CD4-positive, CD25-positive, alpha-beta regulatory T cell (primary cell): ENCODE measurements at places on chromosomes 11 and 22.

DNA sequence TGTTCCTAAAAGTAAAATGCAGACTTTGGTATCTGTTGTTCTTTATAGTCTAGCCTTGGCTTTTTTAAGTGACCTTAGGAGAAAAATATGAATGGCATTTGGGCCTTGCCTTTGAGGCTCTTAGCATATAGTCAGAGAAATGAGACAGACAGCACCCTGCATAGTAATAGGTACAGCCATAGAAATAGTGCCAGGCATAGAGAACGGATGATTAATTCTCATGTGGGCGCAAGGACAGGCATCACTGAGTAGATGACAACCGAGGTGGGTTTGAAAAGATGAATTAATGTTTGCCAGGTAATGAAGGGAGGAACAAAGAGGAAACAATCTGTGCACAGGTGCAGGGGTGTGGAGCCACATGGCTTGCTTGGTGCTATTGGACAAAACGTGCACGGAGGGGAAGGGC lies 90.5 kb downstream of the BMAL1 start:
- no peak for DNase-seq

DNA sequence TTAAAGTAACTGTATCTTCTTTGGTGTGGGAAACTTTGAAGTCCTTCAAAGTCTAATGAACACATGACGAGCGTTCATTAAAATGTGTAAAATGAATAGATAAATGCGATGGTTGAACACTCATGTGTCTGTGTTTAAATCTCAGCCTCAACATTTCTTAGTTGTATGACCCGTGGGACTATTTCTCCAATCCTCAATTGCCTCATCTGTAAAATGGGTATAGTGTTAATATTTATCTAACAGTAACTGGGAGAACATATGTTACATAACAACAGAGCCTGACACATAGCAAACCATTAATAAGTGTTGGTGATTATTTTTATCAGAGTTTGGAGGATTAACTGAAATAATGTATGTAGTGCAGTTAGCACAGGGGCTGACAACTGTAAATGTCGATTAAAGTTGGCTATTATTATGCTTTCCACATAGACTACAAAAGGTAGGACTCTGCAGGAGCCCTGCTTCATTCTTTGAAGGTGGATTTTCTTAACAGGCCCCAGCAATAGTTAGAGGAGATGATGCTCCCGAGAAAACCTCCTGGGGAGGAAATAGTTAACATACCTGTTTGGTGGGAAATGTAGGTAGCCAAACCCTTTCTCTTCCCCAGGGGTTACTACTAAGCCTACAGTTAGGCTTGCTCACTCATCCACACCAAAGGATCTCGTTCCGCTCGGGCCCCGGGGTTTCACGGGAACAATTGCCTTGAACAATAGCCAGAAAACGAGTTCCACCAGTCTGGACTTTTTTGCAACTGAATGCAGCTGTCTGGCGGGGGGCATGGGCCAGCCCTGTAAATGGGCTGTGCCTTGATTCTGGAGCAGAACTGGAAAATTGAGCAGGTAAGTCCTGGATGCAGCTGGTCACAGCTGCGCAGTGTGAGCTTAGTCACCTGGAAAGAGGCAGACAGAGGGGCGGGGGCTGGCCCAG lies 133.4 kb downstream of the DBX1 start:
- DNase-seq: no peak

GRCh38 chr22:39508393-39508792 lies 6.3 kb downstream of the MIEF1 start:
- DNase-seq: no peak

GRCh38 chr11:37108436-37109285 lies 510.6 kb upstream of the RAG2 start:
- no peak for DNase-seq

DNA sequence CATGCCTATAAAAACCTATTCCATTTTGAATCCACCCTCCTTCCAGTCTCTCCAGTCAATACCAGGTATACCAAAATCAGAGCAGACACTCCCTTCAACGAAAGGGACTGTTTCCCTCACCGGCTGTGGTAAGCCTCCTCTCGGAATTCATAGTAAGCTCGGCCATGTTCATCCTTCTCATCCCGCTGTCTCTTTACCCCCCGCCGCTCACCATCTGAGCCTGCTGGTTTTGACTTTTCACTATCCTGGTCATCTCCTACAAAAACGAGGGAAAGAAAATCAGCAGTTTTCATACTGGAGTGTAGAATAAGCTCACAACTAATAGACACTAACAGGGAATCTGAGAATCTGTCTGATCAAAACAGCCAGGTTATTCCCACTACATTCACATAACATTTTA lies 3.1 kb downstream of the HNRNPUL2 start:
- no peak for DNase-seq
